ENCODE measurements at places on chromosomes 12 and 14.

GRCh38 chr14:93045211-93045674 lies 70.5 kb downstream of the ITPK1 start:
- no peak for DNase-seq

DNA sequence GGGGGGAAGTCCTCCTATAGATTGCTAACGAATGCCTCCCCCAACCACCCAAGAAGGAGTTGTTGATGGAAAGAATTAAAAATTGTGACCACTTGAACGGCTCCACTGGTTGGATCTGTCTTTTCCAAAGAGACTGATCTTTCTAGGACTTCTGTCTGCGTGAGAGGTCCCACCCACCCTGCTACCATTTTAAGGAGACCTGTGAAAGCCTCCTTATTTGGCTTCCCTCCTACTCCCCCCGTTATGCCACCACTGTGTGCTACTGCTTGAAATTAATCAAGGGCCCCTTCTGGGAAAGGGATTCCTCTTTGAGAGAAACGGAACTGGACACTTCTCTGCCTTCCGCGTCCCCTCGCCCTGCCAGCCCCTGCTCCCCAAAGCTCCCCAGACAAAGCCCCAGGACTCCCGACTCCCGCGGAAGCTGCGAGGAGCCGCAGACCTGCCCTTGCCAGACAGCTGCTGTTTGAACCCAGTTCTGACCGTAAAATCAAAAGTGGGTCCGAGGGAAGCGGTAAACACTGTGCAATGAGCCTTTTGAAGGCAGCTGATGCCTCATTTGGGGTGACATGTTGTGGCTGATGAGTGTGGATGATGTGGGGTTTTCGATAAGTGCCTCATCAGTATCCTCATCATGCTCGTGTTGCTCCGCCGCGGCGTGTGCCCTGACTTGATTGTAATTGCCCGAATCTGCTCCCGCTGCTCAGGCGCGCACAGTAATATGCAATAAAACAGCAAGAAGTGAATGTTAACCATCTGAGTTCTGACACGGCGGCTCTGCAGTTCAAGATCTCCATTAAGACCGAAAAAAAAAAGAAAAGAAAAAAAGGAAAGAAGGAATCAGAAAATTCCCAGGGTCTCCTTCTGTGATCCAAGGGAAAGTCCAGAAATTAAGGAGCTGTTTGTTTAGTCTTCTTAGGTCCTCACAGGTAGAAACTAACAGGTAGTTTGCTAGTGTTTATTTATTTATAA lies 48.2 kb downstream of the MBIP start:
- no peak for DNase-seq

- no peak for DNase-seq
Measured at GRCh38 chr12:121036810-121037326, 2.2 kb downstream of the OASL start.

GRCh38 chr14:89041257-89041582 lies 216.8 kb downstream of the TTC8 start:
- no peak for DNase-seq

- no peak for DNase-seq
Measured at GRCh38 chr12:132458846-132459641, 30.9 kb upstream of the FBRSL1 start.

DNA sequence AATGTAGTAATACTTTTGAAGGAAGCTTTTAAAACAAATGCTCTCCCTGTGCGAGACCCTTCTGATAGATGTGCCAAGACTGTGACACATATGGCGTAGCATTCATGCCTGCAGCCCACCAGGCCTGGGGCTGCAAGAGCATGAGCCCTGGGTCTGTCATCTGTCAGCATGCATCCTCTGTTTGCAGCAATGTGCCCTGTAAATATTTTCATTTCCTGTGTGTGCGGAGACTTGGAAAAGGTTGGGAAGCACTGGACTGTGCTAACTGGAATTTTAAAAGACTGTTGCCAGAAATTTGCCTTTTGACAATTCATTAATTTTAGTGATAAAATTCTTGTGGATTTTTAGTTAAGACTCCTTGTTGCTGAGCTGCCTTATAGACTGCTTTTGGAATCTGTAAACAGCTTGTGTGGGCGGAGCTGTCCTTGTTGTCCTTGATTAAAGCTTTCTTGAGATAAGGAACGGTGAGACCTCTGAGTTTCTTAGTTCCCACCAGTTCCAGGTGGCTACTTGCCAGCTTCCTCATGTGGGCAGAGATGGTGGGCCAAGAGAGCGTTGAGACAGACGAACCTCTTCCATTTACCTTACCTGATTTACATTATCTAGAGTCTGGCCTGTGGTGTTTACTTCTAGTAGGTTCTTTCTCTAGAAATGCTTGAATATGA lies 23.4 kb downstream of the MARK3 start:
- DNase-seq = no peak

DNA sequence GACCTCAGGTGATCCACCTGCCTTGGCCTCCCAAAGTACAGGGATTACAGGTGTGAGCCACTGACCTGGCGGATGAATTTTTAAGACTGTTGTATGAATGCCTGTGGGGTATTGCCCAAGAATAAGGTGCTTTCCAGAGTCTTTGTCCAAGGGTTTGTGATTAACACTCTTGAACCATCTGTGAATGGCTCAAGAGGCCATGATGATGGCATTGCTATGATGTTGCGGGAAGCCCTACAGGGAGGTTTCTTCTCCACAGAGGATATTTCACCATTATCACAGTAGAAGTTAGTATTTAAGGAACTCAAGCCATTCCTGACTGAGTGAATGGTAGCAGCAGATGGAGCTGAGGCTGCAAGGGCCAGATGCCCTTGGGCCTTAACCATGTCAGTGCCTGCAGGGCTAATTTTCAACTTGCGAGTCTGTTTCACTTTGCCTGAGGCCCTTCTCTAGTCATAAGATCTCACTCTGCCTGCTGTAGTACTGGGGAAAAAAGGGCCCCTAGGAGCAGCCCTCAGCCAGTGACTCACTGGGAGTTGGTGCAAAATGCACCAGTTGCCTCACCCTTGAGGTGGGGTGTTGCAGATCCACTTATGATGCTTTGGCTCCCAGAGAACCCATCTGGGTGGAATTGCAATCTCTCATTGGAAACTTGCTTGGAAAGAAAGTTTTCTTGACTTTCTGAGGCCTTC lies 108.6 kb upstream of the FLRT2 start:
- DNase-seq = no peak

GRCh38 chr14:21038441-21039422 lies 3.4 kb upstream of the RNASE7 start:
- no peak for DNase-seq

DNA sequence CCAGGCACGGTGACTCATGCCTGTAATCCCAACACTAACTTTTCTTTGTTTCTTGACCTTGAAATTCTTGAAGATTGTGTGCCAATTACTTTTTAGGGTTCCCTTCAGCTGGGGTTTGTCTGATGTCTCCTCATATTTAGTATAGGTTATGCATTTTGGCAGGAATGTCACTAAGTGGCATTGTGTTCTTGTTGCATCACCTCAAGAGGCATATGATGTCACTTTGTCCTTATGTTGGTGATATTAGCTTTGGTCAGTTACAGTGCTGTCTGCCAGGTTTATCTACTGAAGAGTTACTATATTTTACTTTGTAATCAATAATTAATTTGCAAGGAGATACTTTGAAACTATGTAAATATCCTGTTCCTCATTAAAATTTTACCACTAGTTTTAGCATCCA lies 61.0 kb upstream of the BTG1 start:
- DNase-seq = no peak

- no peak for DNase-seq
Measured at GRCh38 chr12:68759852-68760251, 13.9 kb downstream of the SLC35E3 start.

- no peak for DNase-seq
Measured at GRCh38 chr12:93682846-93683261, 5.7 kb downstream of the CRADD start.

GRCh38 chr12:18969512-18969911 lies 160.0 kb upstream of the PLEKHA5 start:
- no peak for DNase-seq

DNA sequence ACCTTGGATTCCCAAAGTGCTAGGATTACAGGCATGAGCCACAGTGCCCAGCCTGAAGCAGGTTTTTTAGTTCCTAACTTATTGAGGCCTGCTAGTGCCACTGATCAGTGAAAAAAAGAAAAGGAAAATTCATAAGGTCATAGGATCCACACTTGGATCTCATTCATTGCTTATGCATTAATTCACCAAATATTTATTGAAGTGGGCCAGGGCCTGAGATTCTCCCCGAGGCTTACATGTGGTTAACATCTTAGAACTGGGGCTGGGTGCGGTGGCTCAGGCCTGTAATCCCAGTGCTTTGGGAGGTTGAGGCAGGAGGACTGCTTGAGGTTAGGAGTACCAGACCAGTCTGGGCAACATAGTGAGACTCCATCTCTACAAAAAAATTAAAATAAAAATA lies 29.5 kb upstream of the MAP1LC3B2 start:
- no peak for DNase-seq

DNA sequence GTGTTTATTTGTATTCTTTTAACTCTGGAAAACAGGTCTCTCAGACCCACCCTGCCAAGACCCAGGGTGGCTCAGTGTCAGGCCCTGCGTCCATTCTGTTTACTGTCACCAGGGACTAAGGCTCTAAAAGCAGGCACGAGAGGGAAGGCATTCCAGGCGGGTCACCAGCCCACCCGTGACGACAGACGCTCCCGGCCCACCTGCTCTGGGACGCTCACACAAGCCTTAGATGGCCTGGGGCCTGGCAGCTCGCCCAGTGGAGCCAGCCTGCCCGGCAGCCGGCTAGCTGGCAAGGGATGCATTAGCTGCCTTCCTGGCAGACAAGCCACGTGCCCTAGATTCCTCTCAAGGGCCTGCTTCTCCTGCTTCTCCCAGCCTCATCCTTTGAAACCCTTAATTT lies 9.2 kb upstream of the NUAK1 start:
- DNase-seq = no peak

GRCh38 chr12:121788176-121788818 lies 5.2 kb downstream of the RHOF start:
- no peak for DNase-seq

GRCh38 chr12:26737487-26738030 lies 95.4 kb downstream of the ITPR2 start:
- no peak for DNase-seq

Measured in cortex of kidney (tissue), 1 donor.